Fibroblast of the aortic adventitia (primary cell): ENCODE measurements at places on chromosomes 4 and X. TPM values are rescaled to one million over a fixed set of nuclear protein-coding genes. Genes with fewer than 3 reads are reported as not detected.

SPANXC gene
- total RNA-seq, result not detected in 2 replicates

CSN1S1 gene
- total RNA-seq, result not detected in 2 replicates

DNA sequence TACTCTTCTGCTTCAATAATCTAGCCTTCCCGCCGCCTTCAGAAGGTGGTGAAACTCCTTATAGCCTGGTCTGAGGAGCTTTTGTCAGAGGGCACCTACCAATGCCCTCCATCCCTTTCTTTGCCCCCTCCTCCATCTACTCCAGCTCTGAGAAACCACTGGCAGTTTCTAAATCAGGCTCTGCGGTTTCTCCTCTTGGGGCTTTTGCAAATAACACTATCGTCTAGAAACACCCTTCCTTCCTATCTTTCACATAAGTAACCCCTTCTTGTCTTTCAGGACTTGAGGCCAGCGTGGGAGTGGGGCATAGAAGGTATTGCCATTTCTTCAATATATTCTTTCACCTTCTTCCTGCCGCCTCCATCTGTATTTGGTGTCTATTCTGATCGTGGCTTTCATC lies 1.2 kb upstream of the EFHC2 start:
- no peak for DNase-seq

DNA sequence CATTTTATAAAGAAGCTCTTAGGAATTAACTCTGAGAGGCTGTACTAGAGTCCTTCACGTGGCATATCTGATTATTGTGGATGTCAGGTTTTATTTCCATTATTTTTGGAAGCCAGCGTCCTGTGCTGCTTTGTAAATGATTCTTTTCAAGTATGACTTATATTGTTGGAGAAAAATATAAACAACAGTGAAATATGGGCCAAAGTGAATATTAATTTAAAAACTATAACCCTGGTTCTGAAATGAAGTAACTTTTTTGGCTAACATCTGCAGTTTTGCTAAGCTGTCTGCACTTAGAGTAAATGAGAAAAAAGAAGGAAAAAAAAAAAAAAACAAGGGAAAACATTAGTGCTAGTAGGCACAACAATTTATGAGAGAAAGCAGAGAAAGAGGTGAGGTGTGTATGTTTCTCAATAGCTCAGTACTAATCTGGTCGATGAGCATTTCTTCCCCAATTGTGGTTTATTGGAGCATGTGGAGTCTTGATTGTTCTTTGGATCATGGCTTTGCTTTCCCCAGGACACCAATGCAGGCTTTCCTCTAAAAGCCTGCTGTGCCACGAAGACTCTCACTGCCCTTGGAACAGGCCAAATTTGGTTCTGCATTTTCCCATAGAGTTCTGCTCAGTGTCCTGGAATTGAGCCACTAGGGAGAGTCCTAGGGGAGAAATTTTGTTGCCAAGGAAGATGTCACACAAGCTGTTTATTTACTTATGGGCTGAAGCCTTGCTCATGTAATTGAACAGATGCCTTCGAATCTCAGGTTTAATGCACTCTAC lies 273.3 kb downstream of the DKK2 start:
- peak; percentile 10 for DNase-seq

LDOC1 gene
- total RNA-seq, result 6.9 and 12.3 TPM in 2 replicates

- no peak for DNase-seq
Observed at GRCh38 chr4:109699553-109700225, 3.6 kb downstream of the CASP6 start.

- DNase-seq, result no peak
Observed at GRCh38 chrX:68304602-68305001, 128.7 kb downstream of the OPHN1 start.

- no peak for DNase-seq
Observed at GRCh38 chrX:13000301-13000811, 25.4 kb downstream of the TMSB4X start.

DNA sequence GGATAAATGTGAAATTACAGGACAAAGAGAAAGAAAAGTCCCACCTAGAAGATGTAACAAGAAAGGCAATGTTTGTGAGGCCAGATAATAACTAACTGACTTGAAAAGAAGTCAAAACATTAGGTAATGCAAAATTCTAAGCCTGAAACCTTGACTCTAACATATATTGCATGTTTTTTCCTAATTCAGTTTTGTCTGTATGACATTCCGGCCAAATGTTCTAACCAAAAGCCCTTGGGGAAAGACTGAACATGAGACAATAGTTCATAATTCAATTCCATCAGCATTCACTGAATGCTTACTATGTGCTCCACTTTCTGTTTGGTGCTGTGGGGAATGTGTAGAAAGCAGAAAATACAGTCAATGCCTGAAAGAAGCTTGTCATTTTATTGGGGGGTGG lies 84.8 kb upstream of the PLAC1 start:
- DNase-seq, result peak; percentile 66

GRCh38 chr4:153072661-153073060 lies 131.6 kb upstream of the TRIM2 start:
- DNase-seq, result no peak

MXD4 gene
- total RNA-seq, result 43.5 and 73.5 TPM in 2 replicates

ERVMER34-1 gene
- total RNA-seq, result under 0.01 TPM in 1 of 2 replicates, not detected in the other

ADH7 gene
- total RNA-seq, result 0.09 TPM in 1 of 2 replicates, not detected in the other

PAGE5 gene
- not detected in 2 replicates for total RNA-seq

GRCh38 chr4:156958276-156959074 lies 13.1 kb downstream of the PDGFC start:
- DNase-seq, result peak; percentile 48

GRCh38 chr4:140626661-140627376 lies 58.1 kb upstream of the UCP1 start:
- DNase-seq, result no peak

USP38 gene
- total RNA-seq, result 23.5 and 28.8 TPM in 2 replicates

GRCh38 chr4:122772986-122773385 lies 40.5 kb downstream of the BBS12 start:
- no peak for DNase-seq

DNA sequence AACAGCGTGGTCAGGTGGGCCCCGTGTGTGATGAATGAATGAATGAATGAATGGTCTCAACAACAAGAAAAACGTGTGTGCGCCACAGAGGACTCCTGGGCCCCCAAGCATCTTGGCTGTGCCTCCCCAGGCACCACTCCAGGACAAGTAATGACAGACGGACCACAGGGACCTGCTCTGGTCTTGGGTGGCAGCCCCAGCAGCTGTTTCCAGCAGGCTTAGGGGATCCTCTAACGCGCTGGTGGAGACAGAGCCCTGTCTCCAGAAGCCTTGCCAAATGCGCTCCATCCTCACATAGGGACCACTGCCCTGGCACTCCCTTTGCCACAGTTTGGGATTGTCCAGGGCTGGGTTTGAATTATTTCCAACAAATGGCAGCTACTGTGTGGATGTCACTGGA lies 39.1 kb downstream of the PSAPL1 start:
- no peak for DNase-seq

- peak; percentile 86 for DNase-seq
Observed at GRCh38 chr4:37837446-37837845, 11.0 kb downstream of the PGM2 start.

- DNase-seq, result no peak
Observed at GRCh38 chr4:112312610-112313239, 15.6 kb downstream of the ALPK1 start.

GRCh38 chr4:105527081-105527480 lies 25.3 kb upstream of the ARHGEF38 start:
- DNase-seq, result no peak
